ENCODE measurements at places on chromosomes 1 and 21.

DNA sequence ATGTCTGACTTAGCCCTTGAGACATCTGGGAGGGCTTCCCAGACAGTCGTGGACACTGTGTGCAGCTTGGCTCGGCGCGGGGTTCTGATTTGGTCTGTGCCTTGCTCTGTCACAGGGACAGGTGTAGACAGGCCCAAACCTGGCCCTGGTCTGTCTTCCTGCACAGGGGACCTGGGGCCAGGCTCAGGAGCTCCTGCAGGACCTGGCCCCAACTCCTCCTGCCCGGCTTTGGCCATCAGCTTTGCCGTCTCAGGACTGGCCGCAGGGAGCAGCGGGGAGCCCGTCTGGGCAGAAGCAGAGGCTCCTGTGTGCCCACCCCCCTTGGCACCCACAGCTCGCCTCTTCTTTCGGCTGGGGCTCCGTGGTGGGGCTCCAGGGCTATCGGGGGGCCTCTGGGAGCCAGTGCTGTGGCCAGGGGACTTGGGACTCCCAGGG lies 1.7 kb downstream of the PERM1 start:
- no peak for DNase-seq

DNA sequence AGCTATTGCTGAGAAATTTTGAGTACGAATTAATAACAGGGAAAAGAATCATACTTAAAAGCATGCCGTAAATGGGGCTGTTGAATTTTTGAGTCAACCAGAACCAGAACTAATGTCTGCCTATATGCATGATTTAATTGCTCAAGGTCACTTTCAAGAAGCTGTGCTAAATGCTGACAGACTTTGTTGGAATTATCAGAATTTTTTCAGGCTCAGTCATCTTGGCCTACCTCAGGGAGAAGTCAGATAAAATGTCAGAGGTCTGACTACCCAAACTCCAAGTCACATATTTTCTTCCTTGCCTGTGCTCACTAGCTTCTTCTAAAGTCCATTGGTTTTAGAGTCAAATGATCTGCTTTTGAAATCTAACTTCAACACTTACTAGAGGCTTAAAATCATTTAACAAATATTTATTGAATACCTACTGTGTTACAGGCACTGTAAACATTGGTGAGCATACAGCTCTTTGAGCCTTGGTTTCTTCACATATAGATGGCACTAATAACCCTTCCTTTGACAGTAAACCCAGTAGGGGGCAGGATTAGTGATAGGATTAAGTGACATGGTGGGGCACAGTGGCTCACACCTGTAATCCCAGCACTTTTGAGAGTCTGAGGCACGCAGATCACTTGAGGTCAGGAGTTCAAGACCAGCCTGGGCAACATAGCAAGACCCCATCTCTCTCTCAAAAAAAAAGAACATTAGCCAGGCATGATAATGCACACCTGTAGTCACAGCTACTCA lies 121.2 kb upstream of the SLC44A3 start:
- no peak for DNase-seq

GRCh38 chr1:182802006-182802803 lies 12.6 kb downstream of the NPL start:
- DNase-seq: peak; percentile 8

DNA sequence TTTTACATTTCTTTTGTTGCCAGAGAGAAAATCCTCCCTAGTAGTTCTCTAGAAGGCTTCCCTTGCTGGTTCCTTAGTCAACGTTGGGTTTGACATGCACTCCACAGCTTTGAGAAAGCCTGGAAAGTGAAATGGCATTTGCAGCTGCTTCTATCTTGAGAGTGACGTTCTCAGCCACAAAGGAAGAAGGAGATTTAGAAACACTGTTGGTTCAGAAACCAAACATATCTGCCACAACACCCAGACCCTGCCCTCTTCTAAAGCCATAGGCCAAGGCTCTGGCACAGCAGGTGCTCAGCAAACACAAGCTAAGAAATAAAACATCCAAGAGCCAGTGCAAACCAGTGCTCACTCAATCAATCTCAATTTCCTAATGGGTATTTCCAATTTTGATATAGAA lies 121.4 kb downstream of the CCDC185 start:
- no peak for DNase-seq

DNA sequence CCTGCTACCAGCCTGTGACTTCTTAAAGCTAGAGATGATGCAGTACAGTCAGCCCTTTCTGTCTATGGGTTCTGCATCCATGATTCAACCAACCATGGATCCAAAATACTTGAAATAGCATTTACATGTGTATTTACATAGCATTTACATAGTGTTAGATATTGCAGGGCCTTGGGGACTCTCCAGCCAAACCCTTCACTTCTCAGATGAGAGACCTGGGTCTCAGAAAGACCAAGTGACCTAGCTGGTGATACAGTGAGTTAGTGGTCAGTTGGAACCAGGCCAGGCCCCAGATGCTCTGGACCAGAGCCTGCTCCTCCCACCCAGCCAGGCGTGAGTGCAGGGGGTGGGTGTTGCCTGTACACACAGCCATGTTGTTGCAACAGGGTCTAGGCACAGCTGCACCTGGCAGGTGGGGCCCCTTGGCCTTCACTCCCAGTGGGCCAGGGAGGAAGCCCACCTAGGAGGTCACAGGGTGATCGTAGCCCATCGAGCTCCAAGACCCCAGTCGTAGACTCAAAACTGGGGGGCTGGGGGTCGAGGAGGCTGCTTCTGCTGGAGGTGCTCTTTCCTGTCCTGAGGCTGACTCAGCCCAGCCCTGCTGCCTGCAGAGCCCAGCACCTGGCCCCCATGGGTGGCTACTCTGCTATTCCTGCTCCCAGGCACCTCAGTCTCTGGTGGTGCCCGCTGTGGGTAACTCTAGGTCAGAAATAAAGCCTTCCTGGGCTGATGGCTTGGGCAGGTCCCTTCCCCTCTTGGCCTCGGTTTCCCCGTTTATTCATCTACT lies 7.7 kb downstream of the TMEM61 start:
- no peak for DNase-seq

DNA sequence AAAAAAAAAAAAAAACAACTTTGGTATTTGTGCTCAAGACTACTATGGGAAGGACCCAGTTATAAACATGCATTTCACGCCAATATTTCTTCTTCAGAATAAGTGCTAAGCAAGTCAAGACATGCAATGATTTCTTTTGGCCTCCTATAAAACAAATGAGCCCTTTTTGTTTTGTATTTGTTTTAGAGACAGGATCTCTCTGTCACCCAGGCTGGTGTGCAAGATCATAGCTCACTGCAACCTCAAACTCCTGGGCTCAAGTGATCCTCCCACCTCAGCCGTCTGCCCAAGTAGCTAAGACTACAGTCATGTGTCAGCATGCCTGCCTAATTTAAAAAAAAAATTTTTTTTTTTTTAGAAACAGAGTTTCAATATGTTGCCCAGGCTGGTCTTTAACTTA lies 348.7 kb downstream of the PCP4 start:
- no peak for DNase-seq

GRCh38 chr1:192977089-192977706 lies 82.0 kb downstream of the UCHL5 start:
- DNase-seq: no peak

DNA sequence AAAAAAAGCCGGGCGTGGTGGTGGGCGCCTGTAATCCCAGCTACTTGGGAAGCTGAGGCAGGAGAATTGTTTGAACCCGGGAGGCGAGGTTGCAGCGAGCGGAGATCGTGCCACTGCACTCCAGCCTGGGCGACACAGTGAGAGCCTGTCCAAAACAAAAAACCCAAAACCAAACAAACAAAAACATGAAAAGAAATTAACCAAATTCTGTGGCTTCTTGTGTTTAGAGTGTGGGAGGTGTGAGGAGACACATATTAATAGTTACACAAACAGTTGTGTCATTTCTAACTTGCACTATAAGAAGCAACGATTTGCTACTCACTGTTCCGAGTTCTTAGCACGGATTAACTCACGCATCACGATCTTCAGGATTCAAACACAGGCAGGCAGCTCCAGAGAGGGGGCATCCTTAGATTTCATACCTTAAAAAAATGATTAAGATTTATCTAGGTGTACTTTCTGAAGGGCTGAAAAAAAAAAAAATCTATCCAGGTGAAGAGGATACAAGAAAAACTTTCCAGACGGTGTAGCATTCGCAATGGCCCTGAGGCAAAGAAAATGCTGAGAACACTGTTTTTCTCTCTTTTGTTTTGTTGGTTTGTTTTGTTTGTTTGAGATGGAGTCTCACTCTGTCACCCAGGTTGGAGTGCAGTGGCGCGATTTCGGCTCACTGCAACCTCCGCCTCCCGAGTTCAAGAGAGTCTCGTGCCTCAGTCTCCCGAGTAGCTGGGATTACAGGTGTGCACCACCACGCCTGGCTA lies 713 bp upstream of the HMGCL start:
- no peak for DNase-seq

- no peak for DNase-seq
These were observed 16.8 kb downstream of the GNG4 start for GRCh38 chr1:235632506-235633401.

GRCh38 chr1:200819726-200820125 lies 53.1 kb upstream of the GPR25 start:
- DNase-seq: no peak

GRCh38 chr1:216015116-216015515 lies 408.1 kb downstream of the USH2A start:
- DNase-seq: no peak

DNA sequence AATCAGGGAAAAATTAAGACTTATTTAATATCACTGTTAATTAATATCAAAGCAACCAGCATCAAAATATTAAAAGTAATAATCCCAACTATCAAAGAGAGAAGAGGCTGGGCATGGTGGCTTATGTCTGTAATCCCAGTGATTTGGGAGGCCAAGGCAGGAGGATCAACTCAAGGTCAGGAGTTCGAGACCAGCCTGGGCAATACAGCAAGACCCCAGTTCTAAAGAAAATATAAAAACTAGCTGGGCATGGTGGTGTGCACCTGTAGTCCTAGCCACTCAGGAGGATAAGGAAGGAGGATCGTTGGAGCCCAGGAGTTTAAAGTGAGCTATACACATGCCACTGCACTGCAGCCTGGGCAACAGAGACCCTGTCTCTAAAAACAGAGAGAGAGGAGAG lies 43.2 kb downstream of the AHCTF1 start:
- DNase-seq: no peak

DNA sequence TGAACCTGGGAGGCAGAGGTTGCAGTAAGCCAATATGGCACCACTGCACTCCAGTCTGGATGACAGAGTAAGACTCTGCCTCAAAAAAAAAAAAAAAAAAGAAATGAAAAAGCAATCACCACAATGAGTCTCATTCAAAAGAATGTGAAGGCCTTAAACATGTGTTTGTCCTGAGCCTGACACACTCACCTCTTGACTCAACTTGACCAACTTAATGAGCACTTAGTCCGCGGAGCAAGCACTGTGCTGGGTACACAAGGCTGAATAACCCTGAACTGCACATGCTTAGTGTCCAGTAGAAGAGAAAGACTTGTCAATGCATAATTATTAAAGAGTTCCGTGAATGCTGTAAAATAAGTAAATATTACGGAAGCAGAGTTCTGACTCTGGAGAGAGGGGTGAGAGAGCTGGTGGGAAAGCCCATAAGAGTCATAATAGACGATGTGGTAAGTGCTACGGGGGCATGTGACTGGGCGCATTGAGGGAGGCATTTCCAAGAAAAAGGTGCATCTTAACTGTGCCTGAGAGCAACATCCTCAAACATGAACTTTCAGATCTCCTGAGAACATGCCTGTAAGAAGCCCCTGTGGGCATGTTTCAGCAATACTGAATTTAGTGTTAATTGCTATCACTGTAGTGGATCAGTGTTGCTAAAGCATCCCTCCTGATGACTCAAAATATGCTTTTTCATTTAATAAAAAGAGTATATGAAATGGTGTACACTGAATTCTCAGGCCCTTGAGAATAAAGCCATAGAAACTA lies 27.2 kb downstream of the MCOLN2 start:
- DNase-seq: no peak

DNA sequence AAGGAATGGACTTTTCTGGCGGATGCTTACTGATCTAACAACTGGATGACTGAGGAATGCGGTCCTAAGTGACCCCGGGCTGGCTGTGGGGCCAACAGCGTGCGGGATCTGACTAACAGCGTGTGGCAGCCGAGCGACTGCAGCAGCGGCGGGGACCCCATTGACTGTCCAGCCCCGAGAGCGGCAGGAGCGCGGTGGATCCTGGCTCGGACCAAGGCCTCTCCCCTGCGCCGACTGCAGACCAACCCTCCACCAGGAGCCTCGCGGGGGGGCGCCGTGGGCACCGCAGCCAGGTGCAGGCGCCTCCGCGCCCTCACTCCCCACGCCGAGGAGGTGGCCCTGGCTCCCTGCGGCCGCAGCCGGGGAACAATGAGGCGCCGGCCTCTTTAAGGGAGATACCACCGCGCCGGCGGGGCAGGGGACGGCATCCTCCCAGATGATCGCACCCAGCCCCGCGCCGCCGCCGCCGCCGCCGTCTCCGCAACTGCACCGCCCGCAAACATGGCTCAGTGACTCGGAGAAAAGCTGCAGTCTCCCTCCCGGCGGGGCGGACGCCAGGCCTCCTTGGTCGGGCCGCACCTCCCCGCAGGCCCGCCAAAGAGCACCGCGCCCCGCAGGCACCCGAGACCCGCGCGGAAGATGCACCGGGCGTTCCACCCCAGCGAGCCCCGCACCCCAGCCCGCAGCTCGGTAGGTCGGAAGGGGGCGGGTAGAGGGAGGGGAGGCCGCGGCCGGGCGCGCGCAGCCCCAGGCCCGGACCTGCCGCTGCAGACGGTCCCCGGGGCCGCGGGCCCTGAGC lies 694 bp upstream of the PDIK1L start:
- DNase-seq: peak; percentile 78

DNA sequence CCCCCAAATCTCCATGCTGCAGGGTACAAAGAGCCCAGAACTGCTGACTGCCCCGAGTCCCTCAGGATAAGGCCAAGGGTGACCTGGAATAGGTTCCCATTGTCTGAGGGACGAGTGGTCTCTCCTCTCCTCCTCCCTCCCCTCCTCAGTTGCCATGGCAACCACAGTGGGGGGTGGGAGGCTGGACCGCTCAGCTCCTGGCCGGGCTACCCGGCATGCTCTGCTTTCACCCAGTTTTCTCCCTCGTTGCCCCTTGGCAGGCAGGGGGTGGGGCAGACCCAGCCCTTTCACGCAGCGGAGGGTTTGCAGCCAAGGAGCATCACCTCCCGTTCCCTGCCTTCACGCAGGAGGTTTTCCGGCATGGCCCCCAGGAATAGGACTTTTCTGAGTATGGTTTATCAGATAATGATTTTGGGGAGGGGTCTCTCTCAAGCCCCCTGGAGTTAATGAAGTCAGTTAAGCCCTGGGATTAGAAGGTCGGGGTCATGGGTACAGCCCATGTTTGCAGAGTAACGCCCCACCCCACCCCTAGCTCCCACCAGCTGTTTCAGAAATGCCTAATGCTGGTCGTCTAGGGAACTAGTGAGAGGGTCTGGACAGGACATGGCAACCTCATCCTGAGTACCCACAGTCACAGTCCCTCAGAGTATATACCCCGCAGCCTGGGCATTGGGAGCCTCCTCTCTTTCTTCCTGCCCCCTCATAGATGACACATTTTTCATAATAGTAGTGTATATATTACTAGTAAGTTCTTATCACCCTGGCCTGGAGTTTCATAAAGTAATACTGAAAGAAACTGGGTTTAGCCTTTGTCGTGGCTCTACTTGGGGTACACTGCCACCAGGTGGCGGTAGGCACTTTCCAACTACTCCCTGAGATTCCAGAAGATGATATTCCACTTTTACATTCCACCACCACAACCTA lies 20.7 kb downstream of the C1QB start:
- DNase-seq: peak; percentile 6

GRCh38 chr1:111895469-111895868 lies 94.0 kb downstream of the KCND3 start:
- DNase-seq: no peak

All from anterior cingulate cortex (tissue), 58 donors.